Activated naive CD8-positive, alpha-beta T cell treated with anti-CD3 and anti-CD28 coated beads, Interleukin-2, amount 50 U/mL, for 16 hours (primary cell): ENCODE measurements at places on chromosomes 2 and 18.

- no peak for DNase-seq
These were observed 684.4 kb downstream of the IRS1 start for GRCh38 chr2:226115102-226115831.

DNA sequence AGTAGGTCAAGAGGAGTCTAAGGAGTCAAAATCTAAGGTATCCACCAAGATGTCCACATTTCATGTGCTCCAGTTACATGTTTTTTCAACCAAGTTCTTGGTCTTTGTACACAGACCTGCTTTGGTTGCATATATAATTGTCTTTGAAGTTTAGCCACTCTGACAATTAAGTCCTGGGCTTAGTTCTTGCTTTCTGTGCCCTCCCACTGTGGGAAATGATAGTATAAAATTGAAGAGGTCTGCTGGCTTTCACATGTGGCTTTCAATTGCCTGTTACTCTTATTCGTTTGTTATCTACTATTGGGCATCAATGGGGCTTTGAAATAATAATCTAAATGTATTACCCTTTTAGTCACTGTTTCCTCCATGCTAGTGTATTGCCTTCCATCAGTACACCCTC, 72.8 kb downstream of the TBR1 start:
- no peak for DNase-seq

DNA sequence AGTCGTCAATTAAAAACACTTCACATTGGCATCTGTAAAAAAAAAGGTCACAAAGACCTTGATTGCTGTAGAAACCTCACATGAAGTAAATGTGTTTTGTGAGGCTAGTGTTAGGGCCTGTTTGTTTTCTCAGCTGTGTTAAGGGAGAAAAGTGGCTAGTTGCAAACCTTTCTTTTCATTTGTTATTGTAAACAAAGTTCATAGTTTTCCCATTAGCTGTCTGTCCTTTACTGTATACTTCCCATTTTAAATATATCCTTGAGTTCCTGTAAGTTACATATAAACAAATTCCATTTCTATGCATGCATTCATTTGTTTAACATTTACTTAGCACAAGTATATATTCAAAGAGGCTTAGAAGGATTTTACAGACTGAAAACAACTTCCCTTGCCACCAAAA, 1250.2 kb downstream of the LRP1B start:
- DNase-seq: no peak

DNA sequence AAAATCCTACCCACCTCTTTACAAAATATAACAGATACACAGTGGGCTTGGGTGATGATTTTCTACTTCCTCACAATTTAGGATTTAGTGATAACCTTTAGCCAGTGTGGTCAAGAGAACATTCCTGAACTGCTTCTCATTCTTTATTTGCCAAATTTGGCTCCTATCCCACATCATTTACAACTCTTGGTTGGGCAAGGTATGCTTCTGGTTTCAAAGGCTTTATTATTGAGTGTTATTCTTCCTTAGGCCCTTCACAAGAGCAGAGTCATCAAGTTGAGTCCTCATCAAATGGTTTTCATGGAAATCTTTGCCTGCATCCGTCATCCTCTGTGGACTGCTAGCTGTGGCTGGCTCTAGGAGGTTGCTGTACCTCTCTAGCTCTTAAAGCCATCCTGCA, 472.0 kb upstream of the ETAA1 start:
- DNase-seq: no peak

DNA sequence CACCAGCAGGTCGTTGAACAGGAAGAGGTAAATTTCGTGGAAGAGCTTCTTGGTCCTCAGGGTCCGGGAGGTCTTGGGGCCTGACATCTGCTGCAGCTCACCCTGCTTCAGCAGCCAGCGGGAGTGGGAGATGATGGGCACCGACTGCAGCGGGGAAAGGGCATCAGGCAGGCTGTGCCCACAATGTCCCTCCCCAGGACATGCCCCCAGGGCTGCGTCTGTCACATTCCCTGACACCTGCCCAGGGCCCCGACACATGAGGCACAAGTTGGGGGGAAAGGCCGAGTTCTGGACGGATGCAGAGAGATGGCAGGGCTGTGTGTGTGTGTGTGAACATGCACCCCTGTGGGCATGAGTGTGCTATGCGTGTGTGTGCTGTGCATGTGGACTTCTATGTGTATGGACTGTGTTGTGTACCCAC, 13.9 kb downstream of the SNORC start:
- DNase-seq: no peak

DNA sequence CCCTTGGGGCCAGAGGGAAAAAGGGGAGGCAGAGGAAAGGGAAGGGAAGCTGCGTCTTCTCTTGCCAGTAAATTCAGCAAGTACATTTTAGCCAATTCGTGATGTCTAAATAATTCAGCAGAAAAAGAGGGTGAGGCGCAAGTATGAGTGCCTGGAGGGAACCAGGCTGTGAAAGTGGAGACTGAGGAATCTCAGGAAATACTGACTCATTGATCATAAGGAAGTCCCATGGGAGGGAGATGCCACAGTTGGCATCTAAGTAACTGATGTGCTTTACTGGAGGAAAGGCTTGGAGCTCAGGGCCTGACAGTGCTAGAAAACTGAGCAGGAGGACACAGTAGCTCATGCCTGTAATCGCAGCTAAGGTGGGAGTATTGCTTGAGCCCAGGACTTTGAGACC, 31.1 kb downstream of the KIF5C start:
- no peak for DNase-seq

DNA sequence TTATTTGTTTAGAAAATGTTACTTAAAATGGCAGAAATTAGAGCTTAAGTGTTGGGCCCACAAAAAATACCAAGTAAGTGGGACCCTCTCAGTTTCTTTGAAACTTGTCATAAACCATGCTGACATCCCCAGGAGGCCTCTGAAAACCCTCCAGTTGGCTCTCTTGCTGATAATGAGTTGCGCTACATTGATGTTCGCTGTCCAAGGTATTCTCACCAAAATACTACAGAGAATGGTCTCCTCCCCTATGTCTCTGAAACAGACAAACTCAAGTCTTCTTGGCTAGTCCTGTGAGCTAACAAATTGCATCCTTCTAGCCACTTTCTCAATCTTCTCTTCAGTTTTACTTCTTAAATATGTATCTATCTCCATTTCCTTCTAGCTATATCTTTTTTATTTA, 669.4 kb downstream of the IRS1 start:
- no peak for DNase-seq

DNA sequence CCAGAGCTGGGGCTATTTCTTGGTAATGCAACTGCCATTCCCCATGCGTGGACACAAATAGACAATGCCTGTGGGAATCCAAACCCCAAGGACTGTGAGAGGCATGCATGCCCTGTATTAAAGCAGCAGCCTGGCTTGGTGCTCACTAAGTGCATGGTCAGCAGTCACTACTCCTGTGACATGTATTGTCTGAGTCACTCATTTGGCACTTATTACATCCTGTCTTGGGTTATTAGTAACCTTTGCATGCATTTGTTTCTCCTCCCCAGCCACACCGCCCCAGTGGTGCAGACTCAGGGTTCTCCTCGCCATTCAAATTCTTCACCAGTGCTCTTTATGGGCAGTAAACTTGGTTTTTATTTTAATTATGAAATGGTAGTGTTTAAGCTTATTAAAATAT, 30.2 kb downstream of the PRKCE start:
- DNase-seq: no peak

DNA sequence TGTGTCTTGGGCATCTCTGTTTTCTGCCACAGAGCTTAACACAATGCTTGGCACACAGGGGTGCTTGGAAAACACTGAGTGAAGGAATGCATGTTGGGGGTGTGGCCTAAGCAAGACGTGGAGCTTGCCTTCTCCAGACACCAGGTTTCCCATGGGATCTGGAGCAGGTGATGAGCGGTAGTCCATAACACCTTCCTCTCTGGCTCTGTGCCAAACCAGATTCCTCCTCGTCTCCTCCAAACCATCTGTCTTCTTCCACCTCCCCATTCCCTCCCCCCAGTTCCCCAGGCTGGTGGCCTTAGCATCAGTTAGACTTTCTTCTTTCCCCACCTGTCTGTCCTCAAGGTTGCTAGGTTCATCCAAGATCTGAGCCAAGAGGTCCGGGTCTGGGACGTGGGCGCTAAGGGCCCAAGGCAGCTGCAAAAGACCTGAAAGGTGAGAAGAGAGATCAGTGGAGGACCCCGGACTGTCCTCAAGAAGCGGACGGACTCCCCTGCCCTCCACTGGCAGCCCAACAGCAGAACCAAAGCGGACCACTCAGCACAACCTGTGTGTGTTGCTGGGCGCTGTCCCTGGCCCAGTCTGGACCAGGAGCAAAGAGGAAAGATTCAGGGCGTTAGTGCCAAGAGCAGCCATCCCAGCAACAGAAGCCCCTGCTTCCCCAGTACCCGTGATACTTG, 1.2 kb upstream of the ITM2C start:
- no peak for DNase-seq

- DNase-seq: no peak
These were observed 93.8 kb downstream of the NRP2 start for GRCh38 chr2:205776139-205776538.

DNA sequence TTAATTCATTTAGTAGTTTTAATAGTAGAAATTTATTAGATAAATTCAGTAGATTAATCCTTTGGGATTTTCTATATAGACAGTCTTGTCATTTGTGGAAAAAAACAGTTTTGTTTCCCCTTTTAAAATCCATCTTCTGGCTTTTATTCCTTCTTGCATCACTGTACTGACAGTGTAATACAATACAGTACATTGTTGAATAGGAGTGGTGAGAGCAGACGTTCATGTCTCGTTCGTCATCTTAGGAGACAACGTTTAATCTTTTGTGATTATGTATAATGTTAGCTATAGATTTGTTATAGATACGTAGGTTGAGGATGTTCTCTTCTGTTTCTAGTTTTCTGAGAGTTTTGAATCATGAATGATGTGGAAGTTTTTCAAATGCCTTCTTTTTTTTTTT, 61.8 kb downstream of the NCOA1 start:
- no peak for DNase-seq

DNA sequence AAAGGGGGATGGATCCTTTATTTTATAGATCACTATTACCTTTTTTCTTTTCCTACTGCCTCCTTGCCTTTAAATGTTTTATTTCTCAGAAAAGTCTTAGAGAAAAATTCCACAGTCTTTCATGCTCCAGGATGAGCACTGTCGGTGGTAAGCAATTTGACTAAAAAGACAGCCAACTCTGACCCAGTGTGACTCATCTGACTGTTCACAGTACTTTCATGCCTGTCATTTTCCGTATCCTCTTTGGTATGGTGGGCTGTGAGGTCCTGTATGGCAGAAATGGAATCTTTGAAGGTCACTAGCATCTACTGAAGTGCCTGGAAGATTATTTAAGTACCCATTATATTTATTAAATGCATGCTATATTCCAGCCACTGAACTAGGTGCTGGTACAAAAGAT, 2.1 kb upstream of the RFTN2 start:
- no peak for DNase-seq

GRCh38 chr2:161424891-161425727, 9.0 kb downstream of the TBR1 start:
- no peak for DNase-seq

DNA sequence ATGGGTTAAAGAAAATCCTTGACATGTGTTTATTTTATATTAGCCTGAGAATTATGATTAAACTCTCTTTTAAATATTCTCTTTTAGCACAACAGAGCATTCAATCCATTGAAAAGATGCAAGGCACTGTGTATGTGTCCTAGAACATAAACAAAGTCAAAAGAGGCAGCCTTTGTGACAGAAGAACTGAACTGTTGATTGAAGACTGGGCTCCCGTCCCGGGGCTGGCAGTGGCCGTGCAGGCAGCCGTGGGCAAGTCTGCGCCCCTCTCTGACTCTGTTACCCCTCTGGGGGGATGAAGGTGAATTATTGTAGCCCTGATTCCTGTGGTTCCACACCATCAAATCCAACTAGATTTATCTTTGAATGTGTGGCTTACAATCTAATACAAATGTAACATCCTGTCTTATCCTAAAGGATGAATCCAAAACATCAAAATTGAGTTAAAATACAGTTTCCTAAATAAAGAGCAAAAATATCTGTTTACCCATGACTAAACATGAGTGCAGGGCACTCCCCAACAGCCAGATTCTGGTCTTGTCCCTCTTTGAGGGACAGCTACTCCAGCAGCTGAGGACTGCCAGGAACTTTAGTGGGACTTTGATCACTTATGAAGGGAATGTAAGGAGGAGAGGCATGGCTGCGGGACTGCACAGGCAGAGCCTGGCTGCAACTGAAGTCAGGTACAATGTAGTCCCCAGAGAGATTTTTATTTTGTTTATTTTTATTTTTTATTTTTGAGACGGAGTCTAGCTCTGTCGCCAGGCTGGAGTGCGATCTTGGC, 37.3 kb upstream of the SH3BP4 start:
- DNase-seq: no peak

- DNase-seq: peak; percentile 70
These were observed 919 bp upstream of the CYP1B1 start for GRCh38 chr2:38076710-38077430.

GRCh38 chr18:23387265-23387664, 65.8 kb upstream of the RIOK3 start:
- DNase-seq: no peak

GRCh38 chr2:203782262-203782976, 76.0 kb downstream of the CD28 start:
- DNase-seq: peak; percentile 39

GRCh38 chr2:60554074-60554645, 706 bp upstream of the BCL11A start:
- no peak for DNase-seq

- no peak for DNase-seq
These were observed 12.6 kb downstream of the GPR35 start for GRCh38 chr2:240637901-240638345.

GRCh38 chr2:95333888-95334338, 36.8 kb downstream of the KCNIP3 start:
- no peak for DNase-seq

DNA sequence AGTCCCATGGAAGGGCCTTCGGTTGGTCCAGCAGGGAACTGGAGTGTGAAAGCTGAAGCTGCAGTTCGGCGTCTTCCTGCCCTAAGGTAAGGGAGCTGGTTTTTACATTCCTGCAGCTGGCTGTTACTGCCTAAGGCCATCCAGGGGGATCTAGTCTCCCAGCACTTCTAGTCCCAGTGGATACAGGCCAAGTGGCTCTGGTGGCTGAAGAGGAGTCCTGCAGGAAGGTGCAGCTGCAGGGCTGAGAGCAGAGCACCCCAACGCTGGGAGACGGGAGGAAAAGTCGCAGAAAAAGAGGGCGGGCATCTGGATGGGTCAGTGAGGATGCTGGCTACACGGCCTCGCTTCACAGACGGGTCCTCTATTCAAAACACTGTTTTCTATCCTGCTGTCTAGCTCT, 225.0 kb upstream of the HS6ST1 start:
- no peak for DNase-seq

DNA sequence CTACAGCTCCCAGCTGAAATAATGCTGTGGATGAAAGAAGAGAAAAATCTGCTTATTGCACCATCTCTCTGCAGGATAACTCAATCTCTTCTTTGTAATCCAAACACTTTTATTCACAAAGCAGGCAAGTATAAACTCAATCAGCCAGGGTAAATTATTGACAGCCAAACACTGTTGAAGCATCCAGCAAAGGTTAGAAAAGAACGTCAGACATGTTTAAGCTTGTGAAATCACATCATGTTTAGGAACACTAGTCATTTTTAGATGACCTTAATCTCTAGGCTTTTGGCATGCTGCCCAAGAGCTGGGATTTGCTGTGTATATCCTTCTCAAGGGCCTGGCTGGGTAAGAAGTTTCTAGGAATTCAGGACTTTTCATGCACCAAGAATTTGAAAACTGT, 1148.1 kb upstream of the FANCL start:
- DNase-seq: no peak

GRCh38 chr18:59705145-59705544, 7.9 kb upstream of the CCBE1 start:
- no peak for DNase-seq
